ENCODE measurements at places on chromosomes 11 and 22.
A peak's percentile ranks its signal among the peaks of the same experiment; 100 is the strongest.

DNA sequence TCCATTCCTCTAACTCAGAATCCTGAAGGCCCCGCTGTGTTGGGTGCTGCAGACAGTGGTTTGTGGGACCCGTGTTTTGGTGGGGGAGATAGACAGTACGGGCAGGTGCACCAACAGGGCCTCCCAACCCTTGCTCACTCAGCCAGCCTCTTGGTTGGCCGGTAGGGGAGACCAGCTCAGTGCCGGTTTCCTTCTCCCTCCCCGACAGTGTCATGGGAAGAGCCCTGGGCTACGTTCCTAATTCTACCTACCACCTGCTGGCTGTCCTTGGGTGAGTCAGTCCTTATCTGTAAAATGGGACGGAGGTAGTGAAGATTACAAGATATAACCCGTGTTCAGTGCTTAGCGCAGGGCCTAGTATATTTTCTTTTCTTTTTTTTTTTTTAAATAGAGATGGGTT is 5.9 kb downstream of the TMEM134 start:
- DNase-seq: no peak

DNA sequence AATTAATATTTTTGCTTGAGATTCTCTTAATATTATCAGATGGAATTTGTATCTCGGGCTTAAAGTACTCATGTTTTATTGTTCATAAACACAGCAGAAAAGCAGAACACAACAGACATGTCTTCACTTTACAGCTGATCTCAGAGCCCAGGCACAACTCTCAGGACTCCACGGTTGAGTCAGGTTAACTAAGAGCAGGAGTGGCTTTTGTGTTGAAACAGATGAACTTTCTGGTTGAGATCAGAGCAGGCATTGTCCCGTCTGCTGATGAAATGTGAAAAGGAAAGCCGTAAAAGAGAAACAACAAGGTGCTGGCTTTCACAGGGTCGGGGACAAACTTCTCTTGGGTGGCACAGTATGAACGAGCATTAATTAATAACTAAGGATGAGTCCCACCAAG is 49.0 kb downstream of the JHY start:
- DNase-seq: no peak

DNA sequence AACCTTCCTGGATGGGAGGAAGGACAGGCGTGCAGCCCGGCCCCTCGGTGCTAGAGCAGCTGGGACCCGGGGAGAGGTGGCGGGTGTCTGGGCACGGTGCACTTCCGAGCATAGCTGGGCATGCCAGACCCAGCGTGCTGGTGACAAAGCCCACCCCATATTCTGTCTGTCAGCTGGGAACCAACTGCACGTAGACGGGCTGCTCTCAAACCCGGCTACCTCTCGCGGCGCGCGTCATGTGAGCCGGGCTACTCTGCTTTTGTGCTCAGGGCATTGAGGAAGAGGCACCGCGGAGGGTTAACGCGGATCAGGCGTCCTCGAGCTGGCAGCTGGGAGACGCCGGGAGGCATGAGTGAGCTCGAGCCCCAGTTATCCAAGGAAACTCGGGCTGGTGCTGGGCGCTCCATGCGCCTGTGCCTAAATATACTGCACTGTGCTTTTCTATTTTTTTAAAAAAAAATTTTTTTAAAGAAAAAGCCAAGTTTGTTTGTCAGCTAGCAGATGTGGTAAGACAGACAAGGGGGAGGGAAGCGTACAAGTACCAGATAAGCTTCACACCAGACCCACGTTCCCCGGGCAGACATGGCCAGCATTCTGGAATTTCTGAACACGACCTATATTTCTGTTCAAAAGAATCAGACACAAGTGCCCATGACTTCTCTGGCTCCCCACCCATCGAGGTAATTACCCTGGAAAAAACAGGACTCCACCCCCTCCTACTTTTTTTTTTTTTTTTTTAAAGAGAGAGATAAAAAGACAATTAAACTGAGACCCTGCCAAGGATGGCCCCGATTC is 425.6 kb downstream of the SHANK2 start:
- DNase-seq: no peak

DNA sequence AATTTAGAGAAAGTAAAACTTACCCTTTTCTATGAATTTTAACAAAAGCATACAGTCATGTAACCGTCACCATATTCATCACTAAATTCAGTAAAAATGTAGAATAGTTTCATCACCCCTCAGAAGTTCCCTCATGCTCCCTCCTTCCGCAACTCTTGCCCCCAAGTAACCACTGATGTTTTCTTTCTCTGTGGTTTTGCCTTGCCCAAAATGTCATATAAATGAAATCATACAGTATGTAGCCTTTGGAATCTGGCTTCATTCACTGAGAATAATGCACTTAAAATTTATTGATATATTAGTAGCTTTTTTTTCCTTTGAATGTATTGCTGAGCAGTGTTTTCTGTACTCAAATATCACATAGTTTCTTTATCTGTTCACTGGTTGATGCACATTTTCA is 60.1 kb downstream of the DCUN1D5 start:
- DNase-seq: no peak

DNA sequence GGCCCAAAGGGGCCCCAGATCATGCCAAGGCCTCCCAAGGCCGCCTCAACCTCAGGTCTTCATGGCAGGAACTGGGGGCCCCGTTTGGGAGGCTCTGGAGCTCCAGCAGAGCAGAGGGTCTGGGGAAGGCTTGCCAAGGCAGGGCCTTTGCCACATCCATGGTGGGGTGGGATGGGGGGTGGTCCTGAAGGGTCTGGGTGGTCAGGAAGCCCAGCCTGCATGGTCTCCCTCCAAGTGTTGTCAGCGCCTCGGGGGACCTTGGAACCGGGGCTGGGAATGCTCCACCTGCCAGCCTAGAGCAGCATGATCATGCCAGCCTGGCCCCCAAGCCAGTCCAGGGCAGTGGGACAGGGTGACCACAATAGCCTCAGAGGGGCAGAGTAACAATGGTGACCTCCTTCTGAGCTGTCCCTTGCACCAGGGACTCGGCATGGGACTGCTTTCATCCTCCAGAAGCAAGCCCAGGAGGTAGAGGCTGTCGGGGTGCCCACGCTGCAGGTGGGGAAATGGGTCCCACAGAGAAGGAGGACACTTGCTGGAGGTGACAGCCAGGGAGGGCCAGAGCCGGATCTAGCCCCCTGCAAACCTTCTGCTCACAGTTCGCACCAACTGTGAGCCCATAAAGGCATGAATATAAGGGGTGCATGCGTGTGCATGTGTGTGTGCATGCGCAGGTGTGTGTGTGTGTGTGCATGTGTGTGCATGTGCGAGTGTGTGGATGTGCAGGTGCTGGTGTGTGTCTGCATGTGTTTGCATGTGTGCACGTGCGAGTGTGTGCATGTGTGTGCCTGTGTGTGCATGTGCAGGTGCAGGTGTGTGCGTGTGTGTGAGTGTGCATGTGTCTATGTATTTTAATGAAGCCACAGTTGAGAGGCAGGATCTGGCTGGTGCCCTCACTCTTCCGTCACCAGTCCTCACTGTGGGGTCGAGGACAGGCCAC is 63.8 kb downstream of the MYEOV start:
- no peak for DNase-seq

- no peak for DNase-seq
Observed at GRCh38 chr22:44051358-44051757, 27.3 kb downstream of the PARVB start.

- peak; percentile 73 for DNase-seq
Observed at GRCh38 chr11:112219476-112220232, 6.6 kb upstream of the PTS start.

GRCh38 chr22:45769569-45770210 is 98.1 kb downstream of the ATXN10 start:
- no peak for DNase-seq

GRCh38 chr11:64444838-64445441 is 86.0 kb downstream of the RPS6KA4 start:
- DNase-seq: peak; percentile 4

GRCh38 chr11:91880660-91881059 is 344.0 kb upstream of the FAT3 start:
- DNase-seq: no peak

- DNase-seq: no peak
Observed at GRCh38 chr11:76839311-76839710, 21.4 kb upstream of the ACER3 start.

GRCh38 chr11:128802358-128802981 is 64.6 kb downstream of the KCNJ1 start:
- peak; percentile 35 for DNase-seq

DNA sequence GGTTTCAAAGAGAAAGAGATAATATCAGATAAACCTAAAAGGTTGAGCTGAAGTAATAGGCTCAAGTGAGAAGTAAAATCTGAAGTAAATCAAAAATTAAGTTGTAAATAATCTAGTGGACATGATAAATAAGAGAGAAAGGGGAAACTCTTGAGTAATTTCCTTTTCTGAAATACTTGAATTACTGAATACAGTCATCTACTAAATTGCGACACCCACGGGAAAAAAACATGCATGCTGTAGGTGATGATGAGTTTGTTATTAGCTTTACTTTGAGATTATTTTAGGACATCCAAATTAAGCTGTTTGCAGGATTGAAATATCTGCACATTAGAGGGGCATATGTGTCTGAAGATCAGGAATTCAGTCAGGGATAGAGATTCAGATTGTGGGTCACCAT is 50.0 kb upstream of the CARD18 start:
- DNase-seq: peak; percentile 79

- DNase-seq: peak; percentile 86
Observed at GRCh38 chr22:41305646-41306045, 4.3 kb downstream of the ZC3H7B start.

GRCh38 chr11:86117001-86117711 is 48.3 kb upstream of the PICALM start:
- DNase-seq: peak; percentile 70

- DNase-seq: no peak
Observed at GRCh38 chr11:46376258-46377050, 5.0 kb upstream of the MDK start.

GRCh38 chr22:33476716-33477115 is 418.5 kb upstream of the SYN3 start:
- no peak for DNase-seq

- DNase-seq: no peak
Observed at GRCh38 chr22:50027639-50028537, 15.3 kb upstream of the IL17REL start.

- DNase-seq: no peak
Observed at GRCh38 chr11:70633610-70634009, 235.3 kb downstream of the CTTN start.

DNA sequence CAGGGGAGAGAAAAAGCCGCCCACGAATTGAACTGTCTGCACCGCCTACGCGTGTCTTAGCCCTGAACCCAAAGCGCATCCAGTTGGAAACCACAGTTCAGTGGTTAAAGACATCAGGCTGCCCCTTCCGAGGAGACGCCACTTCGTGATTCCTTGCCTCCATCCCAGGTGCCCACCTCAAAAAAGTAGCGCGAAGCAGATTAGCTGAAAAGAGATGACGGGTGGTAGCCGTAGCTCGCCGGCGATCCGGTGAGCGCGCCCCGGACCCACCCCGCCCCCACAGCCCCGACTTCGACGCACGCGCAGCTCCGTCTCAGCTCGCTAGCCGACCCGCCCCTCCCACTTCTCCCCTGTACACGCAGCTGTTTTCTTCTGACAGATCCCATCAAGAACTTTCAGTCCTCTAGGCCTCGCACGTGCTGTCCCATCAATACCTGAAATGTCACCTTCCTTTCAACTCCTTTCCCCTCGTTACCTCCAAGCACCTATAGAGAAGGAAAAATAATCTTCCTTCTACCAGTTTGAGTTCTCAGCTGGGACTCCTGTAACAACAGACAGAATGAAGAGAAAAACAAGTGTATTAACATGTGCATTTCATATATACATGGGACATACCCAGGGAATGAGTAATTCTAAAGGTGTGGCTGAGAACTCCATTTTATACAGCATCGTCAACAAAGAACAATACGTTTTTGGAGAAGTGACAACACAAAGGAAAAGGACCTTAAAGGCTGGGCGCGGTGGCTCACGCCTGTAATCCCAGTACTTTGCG is 49.5 kb downstream of the OR4D9 start:
- peak; percentile 80 for DNase-seq

- no peak for DNase-seq
Observed at GRCh38 chr11:47377571-47378009, 757 bp downstream of the SPI1 start.

GRCh38 chr22:45188779-45189178 is 25.1 kb downstream of the NUP50 start:
- DNase-seq: peak; percentile 39

GRCh38 chr22:30718491-30718890 is 23.8 kb downstream of the OSBP2 start:
- no peak for DNase-seq

- no peak for DNase-seq
Observed at GRCh38 chr11:15434529-15434928, 319.8 kb downstream of the INSC start.

DNA sequence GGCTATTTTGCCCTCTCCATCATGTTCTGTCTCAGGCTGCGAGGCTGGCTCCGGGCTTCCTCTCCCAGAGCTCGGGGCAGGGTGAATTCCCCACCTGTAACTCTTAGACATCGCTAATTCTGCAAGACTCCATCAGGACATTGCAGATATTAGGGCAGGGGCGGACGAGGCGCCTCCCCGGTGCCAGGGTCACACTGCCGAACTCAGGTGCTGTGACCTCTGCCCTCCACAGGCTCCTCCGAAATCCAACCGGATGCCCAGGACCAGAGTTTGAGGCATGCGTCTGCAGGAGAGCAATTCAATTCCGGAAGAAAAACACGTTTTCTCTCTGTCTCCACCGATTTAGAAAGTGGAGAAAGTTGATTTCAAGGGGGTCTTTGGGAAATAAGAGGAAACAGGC is 542.7 kb downstream of the BRD1 start:
- no peak for DNase-seq

GRCh38 chr11:128469220-128469619 is 118.1 kb downstream of the ETS1 start:
- no peak for DNase-seq

DNA sequence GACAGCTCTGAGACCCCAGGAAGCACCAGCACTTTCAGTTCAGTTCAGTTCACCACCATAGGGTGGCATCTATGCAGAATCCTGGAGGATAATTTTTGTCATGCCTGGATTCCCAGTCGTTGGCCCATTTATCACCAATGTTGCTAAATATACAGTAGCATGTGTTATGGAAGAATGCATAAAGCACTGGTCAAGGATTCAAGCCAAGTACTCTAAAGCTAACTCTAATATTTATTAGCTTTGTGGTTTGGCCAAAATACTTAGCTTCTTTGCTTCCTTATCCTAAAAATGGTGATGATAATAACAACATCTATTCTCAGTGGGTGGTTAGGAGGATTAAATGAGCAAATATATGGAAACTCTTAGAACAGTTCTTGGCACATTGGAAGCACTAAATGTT is 294.7 kb upstream of the ZC3H12C start:
- DNase-seq: peak; percentile 77

- DNase-seq: peak; percentile 50
Observed at GRCh38 chr11:60985991-60986915, 14.8 kb downstream of the CD6 start.

Measured in amniotic epithelial cell (primary cell).